Bladder microvascular endothelial cell (primary cell): ENCODE measurements at places on chromosomes 11 and 22. TPM values are rescaled to one million over a fixed set of nuclear protein-coding genes. Genes with fewer than 3 reads are reported as not detected.

Gene MOGAT2
- total RNA-seq, result not detected in 2 replicates

Gene C1QTNF4
- 0.13 and 0.16 TPM in 2 replicates for total RNA-seq

Gene OR8A1
- not detected in 2 replicates for total RNA-seq

Gene MYBPC3
- not detected in 2 replicates for total RNA-seq

Gene RAB39A
- total RNA-seq, result 0.13 TPM in 1 of 2 replicates, not detected in the other

Gene C11orf16
- total RNA-seq, result not detected in 2 replicates

Gene MIOX
- not detected in 2 replicates for total RNA-seq

Gene SAA2
- total RNA-seq, result not detected in 2 replicates
